ENCODE measurements at places on chromosomes 5 and 9. TPM values are rescaled to one million over a fixed set of nuclear protein-coding genes. Genes with fewer than 3 reads are reported as not detected.
A peak's percentile ranks its signal among the peaks of the same experiment; 100 is the strongest.

Gene MYOZ3
- 12.0 TPM for polyA plus RNA-seq

DNA sequence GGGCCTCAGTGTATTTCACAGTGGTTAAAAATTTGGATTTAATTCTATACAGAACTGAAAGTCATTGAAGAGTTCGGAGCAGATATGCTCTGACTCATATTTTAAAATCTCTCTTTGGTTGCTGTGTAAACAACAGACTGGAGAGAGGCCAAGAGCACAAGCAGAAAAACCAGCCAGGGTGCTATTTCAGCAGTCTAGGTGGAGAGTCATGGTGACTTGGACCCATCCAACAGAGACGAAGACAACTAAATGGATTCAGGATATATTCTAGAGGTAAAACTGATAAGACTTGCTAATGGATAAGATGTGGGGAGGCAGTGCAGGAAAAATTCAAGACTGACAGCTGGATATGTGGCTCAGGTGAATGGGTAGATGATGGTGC, 168.9 kb downstream of the MAPKAP1 start:
- no peak for DNase-seq

Gene PCSK5
- 12.1 TPM for polyA plus RNA-seq

Gene SAXO1
- 0.17 TPM for polyA plus RNA-seq

DNA sequence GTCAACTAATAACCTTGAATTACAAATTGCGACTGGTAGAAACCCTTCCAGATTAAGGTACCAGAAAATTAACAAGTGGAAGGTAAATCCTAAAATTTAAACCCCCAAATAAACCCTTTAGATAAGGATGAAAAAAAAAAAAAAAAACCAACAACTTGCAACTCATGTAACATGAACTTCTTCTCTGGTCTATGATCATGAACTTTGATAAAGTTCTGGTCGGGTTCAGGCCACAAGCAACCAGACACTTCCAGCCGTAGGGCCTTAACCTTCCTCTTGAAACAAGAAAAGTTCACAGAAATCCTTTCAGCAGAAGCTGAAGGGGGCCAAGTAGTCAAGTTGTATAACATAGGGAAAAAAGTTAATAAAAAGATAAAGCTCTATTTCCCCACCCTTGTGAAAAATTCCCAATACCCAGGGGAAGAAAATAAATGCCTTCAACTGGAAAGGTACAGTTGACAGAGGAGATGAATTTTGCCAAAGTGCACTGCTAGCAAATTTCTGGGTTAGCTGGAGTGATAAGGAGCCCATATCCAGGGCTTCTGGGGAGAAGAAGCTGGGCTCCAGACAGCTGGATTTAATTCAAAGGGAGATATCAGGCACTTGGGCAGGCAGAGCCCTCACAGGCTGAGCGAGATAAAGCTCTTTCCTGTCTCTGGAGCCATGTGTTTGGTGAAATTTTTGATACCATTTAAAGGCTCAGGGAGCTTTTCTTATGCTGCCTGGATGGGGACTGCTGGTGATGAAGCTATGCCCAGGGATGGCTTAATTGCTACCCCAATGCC, 234.2 kb upstream of the PANK3 start:
- DNase-seq, result no peak

DNA sequence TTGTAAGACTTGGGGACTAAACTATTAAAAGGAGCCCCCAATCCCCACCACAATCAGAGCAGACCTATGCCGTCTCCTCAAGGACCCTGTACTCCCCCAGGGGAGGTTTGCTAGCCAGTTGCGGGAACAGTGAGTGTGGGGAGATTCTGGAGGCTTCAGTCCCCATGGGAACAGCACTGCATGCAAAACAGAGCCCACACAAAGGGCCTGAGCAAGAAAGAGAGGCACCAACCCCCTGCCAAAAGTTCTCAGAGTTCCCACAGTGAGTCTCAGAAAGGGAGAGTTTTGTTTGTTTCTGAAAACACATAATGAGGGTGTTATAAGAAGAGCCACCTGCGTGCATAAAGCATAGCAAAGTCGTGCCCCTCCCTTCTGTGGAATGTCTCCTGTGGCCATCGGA, 56.6 kb downstream of the CFAP90 start:
- DNase-seq, result no peak

Gene ENHO
- 1.5 TPM for polyA plus RNA-seq

GRCh38 chr9:109843641-109844040, 63.6 kb downstream of the PALM2AKAP2 start:
- DNase-seq, result no peak

GRCh38 chr9:4159696-4160095, 140.2 kb downstream of the GLIS3 start:
- no peak for DNase-seq

DNA sequence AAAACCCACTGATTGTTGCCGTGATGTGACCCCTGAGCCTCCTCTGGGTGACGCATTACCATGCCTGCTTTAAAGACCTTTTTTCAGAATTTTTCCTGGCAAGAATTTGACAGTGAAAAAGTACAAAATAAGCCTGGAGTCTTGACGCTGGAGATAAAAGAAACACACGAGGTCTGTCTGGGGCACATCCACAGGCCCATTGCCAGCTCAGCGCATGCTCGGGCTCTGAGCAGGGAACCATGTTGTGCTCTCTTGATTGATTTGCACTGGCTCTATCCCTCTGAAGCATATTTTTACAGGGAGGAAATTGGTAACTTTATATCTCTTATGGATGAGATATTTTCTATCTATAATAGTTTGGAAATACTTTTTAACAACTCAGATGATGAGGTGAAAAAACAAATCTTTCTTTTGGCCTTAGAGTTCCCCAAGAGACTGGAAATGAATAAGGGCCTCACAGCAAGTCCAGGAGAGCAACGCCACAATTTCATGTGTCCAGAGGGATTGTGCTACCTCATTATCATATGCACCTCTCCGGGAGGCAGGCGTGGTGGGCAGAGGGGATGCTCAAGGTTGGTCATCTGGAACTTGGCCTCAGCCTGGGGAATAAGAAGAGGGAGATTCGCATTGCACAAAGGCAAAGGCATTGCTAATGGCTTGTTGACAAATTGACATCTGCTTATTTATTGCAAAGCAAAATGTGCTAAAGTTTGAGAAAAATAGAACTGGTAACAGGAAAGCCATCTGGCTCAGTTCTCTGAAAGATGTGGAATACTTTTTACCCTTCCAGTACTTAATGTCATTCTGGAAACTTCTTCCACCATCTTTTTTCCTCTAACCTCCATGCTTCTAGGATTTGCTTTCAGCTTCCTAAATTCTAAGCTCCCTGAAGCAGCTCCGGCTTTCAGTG, 183.8 kb downstream of the PJA2 start:
- no peak for DNase-seq

GRCh38 chr9:12584656-12585522, 108.3 kb upstream of the TYRP1 start:
- DNase-seq, result no peak

DNA sequence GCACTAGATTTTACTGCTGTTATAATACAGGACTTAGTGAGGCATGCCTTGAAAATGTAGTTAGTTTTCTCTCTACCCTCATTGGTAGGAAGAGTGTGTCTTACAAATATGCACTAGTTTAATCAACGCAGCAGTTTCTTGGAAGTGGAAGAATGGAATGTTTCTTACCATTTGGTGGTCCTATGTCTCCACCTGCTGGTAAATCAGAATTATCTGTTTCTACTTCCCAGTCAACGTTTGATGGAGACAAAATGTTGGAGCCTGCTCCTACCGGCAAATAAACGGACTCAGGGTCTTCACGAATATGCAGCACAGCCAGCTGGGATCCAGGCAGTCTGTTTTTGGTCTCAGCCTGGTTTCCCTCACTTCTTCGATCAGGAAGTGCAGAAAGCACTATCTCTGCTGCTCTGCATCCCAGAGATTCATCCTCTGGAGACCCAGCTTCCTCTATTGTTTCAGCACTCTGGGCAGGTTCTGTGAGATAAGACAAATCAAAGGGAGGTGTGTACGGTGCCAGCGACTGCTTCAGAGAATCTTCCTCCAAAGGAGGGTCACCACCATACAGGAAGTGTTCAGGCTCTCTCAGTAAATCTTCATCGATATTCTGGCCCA, 59.5 kb upstream of the PCA3 start:
- peak; percentile 69 for DNase-seq

Gene CFAP77
- 2.1 TPM for polyA plus RNA-seq

GRCh38 chr9:123031963-123032362, 1.5 kb upstream of the GPR21 start:
- DNase-seq, result no peak

- DNase-seq, result peak; percentile 66
These were observed 100.6 kb downstream of the LHFPL2 start for GRCh38 chr5:78547731-78548615.

DNA sequence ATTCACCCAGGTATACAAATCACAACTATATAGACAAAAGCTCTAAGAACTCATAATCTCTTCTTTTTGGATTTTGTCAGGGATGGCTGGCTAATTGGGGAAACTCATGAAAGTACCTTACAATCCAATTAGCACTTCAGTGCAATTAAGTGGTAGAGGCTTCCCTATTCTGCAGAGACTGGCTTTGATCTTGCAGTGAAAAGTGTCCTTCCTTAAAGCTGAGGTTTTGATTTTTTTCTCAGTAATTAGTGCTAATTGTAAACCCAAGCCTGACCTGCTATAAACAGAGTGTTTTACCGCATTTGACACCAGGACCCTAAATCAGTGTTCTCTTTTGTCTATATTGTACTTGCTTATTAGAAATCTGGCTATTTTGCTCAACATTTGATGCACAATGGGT, 294.0 kb upstream of the EFNA5 start:
- DNase-seq, result no peak

- DNase-seq, result no peak
These were observed 387.9 kb downstream of the RAB3C start for GRCh38 chr5:58970766-58971165.

DNA sequence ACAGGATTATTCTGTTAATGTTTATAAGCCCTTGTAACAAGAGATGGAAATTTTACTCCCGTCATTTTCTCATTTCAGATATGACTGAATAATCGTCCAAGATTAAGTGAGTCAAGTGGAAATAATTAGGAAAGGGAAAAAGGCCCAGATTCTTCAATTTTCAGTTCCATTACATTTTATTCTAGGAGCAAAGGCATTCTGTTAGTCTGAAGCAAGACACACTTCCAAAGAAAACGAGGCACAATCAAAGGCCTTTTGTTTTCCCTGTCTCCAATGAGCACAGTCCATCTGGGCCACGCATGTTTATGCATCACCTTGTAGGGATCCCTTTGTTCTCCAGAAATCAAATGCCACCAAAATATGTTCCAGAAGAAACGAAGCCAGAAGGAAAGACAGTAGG, 382.9 kb upstream of the RFX3 start:
- no peak for DNase-seq

DNA sequence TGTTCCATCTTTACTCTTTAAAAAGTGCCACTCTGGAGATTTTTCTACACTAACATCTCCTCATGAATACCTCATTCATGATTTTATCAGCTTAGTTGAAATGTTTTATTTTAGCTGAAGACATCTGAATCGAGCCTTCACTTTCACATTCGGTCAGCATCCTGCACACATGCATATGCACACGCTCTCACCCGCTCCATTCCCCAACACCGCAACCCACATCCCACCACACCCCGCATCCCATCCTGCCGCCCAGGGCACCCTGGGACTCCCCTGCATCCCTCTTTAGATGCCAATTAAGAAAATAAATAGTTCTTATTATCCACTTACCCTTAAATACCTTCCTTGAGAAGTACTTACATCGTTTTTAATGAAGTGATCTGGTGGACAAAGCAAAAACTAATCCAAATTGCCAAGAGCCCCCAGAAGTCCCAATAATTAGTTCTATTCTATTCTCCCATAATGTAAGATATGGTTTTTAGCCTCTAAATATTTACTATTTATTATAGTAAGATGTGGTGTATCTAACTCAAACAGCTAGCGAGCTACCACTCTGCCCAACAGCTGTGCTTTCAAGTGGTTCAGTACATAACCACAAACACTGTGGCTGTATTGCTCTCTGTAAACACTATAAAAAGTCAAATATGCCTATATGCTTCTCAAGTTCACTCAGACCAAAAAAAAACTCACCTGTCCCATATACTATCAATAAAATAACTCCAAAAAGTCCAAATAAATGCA, 38.2 kb downstream of the GZMK start:
- DNase-seq, result peak; percentile 47

DNA sequence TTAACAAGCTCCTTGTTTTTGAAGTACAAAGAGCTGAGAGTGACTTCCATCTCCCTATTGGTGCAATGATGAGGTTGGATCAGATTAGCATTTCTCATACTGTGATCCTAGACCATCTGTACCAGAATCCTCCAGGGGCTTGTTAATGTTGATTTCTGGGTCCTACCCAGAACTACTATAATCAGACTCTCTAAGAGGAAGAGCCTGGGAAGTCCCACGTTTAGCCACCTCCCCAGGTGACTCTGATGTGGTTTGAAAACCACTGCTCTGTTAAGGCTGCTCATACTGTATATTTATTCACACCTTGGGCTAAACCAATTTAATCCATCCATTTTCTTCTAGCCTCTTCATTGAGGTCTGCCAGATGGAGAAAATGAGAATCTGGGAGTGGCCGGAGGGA, 49.6 kb upstream of the SMIM32 start:
- no peak for DNase-seq

DNA sequence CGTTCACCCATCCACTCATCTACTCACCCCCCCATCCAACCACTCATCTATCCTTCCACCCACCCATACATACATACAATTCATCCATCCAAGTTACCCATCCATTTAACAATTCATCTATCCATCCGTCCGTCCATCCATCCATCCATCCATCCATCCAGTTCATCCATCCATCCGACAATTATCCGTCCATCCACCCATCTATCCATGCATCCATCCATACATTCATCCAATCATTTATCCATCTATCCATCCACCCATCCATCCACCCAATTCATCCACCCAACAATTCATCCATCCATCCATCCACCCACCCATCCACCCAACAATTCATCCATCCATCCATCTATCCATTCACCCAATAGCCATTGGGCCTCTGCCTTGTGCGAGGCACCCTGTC, 173.2 kb upstream of the MVB12B start:
- no peak for DNase-seq

DNA sequence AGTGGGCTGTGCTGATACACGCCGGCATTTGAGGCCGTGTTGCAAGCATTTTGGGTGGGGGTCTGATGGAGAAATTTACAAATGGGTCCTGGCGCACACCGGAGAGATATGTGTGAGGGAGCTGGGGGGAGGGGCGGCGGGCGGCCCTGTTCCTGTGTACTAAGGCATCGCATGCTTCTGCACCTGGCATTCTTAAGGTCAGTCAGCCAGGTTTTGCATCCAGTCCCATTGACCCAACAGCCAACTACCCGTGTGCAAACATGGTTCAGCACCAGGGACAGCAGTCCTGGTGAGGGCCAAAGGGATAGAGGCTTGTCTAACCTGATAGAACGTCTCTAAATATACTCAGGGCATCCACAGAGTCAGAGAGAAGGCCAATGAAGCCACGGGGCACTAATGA, 839 bp downstream of the GABRG2 start:
- peak; percentile 62 for DNase-seq

GRCh38 chr5:1789834-1790471, 9.7 kb downstream of the MRPL36 start:
- no peak for DNase-seq

DNA sequence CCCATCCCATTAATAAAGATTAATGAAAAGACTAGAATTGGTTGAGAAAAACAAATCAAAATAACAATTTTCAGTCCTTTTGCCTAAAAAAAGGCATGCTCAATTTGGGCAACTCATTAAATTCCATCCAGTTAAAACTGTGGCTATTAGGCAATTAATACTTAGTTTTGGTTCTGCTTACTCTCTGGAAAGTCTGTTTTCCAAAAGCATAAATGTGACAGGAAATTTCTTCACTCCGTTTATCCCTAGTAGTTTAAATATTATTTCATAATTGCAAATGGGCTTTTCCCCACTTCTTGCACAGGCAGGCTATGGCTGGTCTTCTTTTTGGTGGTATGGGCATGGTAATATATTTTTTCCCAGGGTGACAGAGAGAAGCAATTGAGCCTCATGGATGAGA, 373.3 kb upstream of the KLF4 start:
- DNase-seq, result no peak

- DNase-seq, result no peak
These were observed 2.1 kb downstream of the TMED9 start for GRCh38 chr5:177594071-177594470.

All from left lung (tissue), 14 donors.